Mesenteric fat pad (tissue), 1 donor: ENCODE measurements at places on chromosomes 1 and 21.

- no peak for DNase-seq
Measured at GRCh38 chr1:232737917-232738316, 67.3 kb upstream of the MAP10 start.

DNA sequence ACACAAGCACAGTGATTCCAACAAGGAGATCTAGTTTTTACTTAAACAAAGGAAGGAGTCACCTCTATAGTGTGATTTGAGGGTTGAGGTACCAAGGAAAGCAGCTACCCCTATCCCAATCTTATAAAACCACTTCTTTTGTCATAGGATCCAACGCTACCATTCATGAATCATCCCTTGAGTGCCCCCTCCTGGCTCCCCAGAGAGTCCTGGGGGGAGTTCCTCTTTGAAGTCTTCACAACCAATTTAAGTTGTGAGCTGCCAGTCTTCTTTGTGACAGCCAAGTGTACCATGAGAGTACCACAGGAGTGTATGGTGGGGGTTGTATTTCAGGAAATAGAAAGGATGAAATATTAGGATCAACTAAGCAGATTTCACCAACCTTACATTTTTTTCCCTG, 39.1 kb upstream of the NHLH2 start:
- DNase-seq, result no peak

GRCh38 chr1:85692730-85693314, 15.4 kb downstream of the ZNHIT6 start:
- no peak for DNase-seq

DNA sequence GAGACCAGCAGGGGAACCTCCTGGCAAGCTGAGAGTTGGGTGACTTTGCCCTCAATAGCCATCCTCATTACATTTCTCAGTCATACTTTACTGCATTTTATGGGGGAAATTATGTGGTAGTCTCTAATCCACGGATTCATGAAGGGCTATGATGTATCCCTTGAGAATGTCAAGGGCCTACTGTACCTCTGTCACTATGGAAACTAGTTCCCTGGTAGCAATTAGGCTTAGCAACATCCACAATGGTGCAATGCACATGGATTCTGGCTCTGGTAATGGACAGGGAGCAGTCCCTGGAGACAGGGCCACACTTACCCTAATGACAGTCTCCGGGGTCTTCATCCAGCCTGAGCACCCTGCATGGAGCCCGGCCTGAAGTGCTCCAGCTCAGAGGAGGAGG, 26.5 kb downstream of the LRRN2 start:
- DNase-seq, result no peak
